Breast epithelium (tissue), 4 donors: ENCODE measurements at places on chromosomes 13 and 19. TPM values are rescaled to one million over a fixed set of nuclear protein-coding genes. Genes with fewer than 3 reads are reported as not detected.

ZIK1 gene
- total RNA-seq, result 6.9 TPM

TTC9B gene
- total RNA-seq, result not detected

CALR3 gene
- total RNA-seq, result not detected

ZNF420 gene
- 17.4 TPM for total RNA-seq

ERCC5 gene
- 85.0 TPM for total RNA-seq

UQCRFS1 gene
- 26.9 TPM for total RNA-seq

ERCC2 gene
- total RNA-seq, result 6.4 TPM

TMC4 gene
- total RNA-seq, result 41.6 TPM

ALOX5AP gene
- 47.4 TPM for total RNA-seq

LATS2 gene
- 21.6 TPM for total RNA-seq

PLEKHF1 gene
- total RNA-seq, result 29.8 TPM

NLRP7 gene
- total RNA-seq, result not detected

ADGRE2 gene
- total RNA-seq, result 1.9 TPM

FUT3 gene
- not detected for total RNA-seq

SRRM5 gene
- total RNA-seq, result 0.33 TPM

CEACAM7 gene
- 25.2 TPM for total RNA-seq

TPTE2 gene
- total RNA-seq, result not detected

NPAS1 gene
- total RNA-seq, result 2.5 TPM

ZNF135 gene
- 16.2 TPM for total RNA-seq

WDFY2 gene
- total RNA-seq, result 21.4 TPM

CEACAM8 gene
- total RNA-seq, result not detected

CD37 gene
- total RNA-seq, result 19.7 TPM

GIPC3 gene
- 0.64 TPM for total RNA-seq

SLC46A3 gene
- total RNA-seq, result 25.6 TPM

STOML3 gene
- total RNA-seq, result not detected

CACNG7 gene
- not detected for total RNA-seq

DNAAF3 gene
- 4.7 TPM for total RNA-seq

TMEM59L gene
- 2.3 TPM for total RNA-seq

POMP gene
- total RNA-seq, result 47.3 TPM

C1QTNF9 gene
- total RNA-seq, result not detected

WDR87 gene
- not detected for total RNA-seq

NCCRP1 gene
- total RNA-seq, result 2.9 TPM

FXYD3 gene
- total RNA-seq, result not detected

HSPB6 gene
- total RNA-seq, result 31.0 TPM

RASL11A gene
- 39.3 TPM for total RNA-seq

FGF22 gene
- total RNA-seq, result 0.48 TPM

RXFP2 gene
- not detected for total RNA-seq

ZNF700 gene
- 32.9 TPM for total RNA-seq

CYP2F1 gene
- not detected for total RNA-seq

PGLYRP1 gene
- not detected for total RNA-seq

TUBA3C gene
- total RNA-seq, result not detected

EPN1 gene
- total RNA-seq, result 22.2 TPM

KCNC3 gene
- total RNA-seq, result 1.6 TPM
